EH (cell line): ENCODE measurements at places on chromosomes 2 and 18.

DNA sequence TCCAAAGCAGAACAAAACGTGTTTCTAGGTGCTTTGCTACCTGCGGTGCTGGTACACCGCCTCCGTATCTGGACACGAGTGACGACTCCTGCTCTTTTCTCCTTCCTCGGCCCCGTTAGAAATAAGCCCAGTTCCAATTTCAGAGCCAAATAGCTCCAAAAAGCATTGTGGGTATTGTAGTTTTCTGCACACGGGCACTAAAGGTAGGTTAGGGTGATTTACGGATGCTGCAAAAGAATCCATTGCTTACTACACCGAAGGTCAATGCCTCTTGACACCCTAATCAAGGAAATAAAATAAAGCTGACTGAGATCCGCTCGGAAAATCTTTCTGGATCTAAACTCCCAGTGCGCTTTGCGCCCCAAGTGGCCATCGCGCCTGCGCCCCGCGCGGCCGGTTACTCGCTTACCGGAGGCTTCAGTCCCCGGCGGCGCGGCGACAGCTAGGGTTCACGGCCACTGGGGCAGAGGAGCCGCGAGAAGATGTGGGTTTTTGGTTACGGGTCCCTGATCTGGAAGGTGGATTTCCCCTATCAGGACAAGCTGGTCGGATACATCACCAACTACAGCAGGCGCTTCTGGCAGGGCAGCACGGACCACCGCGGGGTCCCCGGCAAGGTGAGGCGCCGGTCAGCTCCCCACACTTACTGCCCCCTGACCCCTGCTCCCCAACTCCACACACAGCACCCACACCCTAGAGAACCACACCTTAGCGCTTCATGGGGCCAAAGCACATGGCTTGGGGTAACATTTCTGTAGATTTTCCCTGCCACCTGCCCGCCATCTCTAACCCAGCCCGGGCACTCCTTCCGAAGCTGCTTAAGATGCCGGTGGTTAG is at the start of gene CHAC2:
TSS of gene CHAC2 (plus strand) at position 400 of the 837 bp plus-strand sequence. CDS start at position 483, 83 bp downstream.
- DNase-seq, result peak; percentile 82

DNA sequence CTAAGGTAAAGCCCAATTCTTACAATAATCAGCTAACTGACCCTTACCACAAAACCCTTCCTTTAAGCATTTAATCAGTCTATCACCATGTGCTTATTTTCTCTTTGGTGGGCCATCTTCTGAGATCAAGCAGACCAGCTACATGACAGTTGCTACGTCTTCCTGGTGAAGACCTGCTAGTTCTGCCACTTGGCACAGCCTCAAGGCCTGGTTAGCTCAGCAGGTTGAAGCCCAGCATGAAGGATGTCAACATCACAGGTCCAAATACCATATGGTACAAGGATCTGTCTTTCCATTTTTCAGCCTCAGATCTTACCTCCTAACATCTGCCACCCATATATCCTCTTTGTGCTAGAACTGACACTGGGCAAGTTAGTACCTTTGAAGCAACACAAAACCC is 636.9 kb downstream of the LRP1B start:
- DNase-seq, result no peak

DNA sequence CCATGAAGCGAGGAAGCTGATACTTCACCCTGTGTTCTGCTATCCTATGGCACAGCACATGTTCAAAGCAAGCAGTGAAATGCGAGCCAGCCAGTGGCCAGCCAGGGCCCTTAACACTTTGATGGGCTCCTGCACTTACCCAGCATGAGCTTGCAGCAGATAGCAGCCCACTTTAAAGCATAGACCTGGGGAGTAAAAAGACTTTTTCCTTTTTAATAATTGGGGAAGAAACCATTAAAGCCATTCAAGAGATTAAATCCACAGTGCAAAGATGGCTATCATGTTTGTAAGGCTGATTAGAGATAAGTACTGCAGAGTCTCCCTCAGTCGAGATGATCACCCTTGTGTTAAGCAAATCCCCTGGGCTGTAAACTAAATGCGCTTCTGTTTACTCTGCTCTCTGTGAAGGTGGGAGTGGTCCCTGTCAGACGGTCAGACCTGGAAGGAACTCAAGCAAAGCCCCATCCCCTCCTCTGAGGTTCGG is 15.7 kb downstream of the CCBE1 start:
- no peak for DNase-seq

GRCh38 chr2:196294516-196294909 is 123.1 kb upstream of the STK17B start:
- DNase-seq, result peak; percentile 51

DNA sequence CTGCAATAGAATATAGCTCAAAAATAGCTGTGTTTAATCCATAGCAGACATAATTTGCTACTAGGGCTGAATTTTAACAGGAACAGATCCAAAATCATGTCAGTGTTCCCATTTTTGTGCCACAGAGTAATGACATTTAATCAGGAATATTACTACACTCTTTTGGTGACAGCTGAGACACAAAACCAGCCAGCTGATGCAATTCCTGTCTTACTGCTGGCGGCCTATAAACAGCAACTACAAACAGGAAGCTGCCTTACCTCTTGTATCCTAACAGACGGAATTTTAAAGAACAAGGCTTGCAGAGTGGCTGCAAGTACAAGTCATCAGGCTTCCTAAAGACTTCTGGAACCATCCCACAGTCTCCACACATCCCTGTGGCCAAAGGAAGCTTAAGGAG is 218.1 kb downstream of the ZNF521 start:
- DNase-seq, result no peak

GRCh38 chr2:154402213-154402612 is 296.3 kb upstream of the KCNJ3 start:
- no peak for DNase-seq

DNA sequence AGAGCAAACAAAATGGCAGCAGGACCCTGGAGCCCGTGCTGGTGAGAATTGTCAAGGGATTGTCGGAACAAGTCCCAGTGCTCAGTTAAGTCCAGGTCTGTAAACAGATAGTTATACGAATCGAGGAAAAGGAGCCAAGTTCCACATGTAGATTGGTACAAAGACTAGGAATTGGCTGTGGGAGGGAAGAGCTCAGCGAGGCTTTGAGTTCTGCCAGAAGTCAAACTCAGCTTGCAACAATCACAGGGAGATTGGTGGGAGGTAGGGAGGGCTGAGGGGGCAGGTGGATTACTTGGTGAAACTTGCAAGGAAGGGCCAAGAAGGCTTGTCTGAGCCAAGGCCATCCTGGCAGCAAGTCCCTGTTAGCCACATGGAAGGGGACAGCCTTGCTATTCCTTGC is 217.8 kb upstream of the ARL4C start:
- DNase-seq, result no peak

DNA sequence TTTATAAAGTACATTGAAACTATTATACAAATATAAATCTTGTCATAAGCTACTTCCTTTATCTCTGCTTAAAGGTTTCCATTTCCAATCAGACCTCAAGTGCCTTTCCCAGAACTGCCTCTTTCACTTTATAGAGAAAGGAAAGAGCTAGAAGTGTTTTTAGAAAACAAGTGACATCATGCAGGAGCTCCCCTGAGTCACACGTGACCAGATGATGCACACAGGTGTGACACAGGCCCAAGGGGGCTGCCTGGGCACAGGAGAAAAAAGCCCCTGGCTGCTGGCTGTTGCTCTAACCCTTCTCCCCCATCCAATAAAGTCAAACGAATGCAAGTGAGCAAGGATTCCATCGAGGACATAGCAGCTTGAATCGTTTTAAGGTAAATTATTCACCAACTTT is 21.4 kb upstream of the SH3BP4 start:
- no peak for DNase-seq

- no peak for DNase-seq
These were observed 34.6 kb downstream of the PSD4 start for GRCh38 chr2:113208396-113208795.

GRCh38 chr2:236302555-236302954 is 38.3 kb upstream of the ASB18 start:
- DNase-seq, result no peak

GRCh38 chr2:233418761-233419546 is 64.7 kb downstream of the DGKD start:
- peak; percentile 55 for DNase-seq

GRCh38 chr2:236338495-236339184 is 74.4 kb upstream of the ASB18 start:
- DNase-seq, result peak; percentile 43

DNA sequence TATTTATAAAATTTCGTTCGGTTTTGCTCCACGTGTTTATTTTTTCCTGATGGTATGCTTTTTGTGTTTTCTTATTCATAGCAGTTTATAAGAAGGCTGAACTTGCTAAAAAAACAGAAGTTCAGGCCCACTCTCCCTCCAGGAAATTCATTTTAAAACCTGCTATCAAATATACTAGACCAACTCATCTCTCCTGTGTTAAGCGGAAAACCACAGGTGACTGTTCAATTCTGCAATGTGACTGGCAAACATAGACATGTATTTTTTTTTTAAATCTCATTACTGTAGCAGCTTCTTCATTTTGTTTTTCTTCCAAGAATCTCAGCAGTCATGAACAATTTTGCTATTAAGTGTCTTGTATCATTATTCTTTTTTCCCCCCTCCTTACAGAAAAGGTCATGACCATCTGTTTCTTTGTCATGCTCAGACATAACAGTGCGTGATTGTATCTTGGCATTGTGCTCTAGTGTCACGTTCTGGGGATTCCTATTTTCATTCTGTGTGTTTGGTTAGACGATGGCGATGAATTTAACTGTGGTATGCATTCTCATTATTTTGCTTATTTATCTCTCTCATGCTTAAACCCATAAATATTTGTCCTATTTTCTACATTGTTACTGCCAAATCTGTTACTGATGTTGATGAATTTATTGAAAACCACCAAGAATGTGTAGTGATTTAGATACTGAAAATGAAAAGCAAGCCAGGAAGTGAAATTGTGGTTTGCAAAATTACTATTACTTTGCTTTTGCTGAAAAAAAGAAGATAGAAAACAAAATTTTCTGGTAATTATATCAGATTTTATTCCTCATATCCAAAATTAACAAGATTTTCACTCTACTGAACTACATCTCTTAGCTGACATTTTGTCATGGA is 74.6 kb upstream of the UNC80 start:
- peak; percentile 32 for DNase-seq

DNA sequence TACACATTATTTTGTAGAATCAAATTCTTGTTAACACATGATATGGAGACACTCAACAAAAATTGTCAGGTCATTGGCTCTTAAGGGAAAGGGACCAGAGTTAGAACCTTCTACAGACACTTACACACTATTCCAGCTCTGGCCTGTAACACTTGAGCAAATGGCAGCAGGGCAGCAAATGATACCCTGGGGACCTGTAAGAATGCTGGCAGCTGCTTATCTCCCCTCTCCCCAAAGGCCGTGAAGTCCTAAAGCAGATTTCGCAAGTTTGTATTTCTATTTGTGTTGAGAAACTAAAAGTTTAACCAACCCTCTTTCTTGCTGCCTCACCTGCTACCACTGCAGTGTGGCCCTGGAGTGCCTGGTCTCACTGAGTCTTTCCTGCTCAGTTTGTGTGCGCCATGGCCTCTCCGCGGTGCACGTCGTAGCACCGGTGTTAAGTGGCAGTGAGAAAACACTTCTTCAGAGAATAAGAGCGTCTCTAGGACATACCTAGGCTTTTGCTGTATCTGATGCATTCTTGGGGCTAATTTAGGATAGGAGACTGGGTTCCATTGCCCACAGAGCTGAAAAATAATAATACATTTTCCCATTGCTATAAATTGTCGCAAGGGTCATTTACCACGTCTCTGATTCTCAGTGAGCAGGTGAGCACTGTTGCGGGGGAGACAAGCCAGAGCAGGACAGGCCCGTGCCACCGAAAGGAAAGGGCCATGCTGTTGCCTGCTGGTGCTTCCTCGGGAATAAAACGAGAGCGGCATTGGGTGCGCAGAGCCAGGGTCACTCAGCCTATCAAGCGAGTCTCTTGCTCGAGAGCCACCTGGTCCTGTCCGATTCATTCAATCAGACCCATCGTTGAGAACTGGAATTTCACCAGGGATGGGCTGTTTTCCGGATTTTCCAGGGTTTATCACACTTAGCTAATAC is 204.9 kb downstream of the PTGR3 start:
- DNase-seq, result no peak

DNA sequence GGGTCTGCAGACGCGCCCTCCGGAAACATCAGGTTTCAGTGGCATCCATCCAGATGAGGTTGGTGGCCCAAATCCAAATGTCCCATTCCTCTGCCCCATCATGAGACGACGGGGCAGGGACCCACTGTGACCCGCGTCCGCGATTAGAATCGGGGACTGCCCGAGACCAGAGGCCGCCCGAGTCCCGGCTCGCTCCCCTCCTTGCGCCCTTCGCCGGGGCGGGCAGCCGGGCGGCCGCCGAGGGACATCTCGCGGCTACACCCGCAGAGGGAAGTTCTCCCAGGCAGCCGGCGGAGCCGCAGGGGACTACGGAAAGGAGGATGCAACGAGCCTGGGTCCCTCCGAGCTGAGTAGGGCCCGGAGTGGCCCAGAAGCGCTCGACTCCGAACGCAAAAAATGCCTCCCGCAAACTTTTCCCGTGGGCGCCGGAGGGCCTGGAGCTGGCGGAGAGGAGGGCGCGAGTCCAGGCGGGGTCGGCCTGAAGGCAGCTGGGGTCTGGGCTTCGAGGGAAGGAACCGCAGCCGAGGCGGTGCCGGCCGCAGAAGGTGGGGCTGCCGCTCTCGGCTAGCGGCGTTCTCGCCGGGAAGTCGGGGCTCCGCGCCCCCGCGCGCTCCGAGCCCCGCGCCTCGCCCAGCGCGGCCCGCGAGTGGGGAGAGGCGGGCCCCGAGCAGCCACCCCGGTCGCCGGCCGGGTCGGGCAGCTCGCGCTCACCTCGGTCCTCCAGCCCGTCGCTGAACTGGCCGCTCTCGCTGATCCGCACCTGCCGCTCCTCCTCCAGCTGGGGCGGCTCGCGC is 580 bp downstream of the TMEM163 start:
- DNase-seq, result no peak
